Stimulated activated CD8-positive, alpha-beta memory T cell treated with anti-CD3 and anti-CD28 coated beads, Interleukin-2, amount 100 ng/mL, for 48 hours (primary cell): ENCODE measurements at places on chromosomes 1 and 21.

- DNase-seq: no peak
Observed at GRCh38 chr1:173302890-173303829, 96.0 kb upstream of the TNFSF4 start.

GRCh38 chr1:112396653-112397471, 848 bp downstream of the CTTNBP2NL start:
- no peak for DNase-seq

DNA sequence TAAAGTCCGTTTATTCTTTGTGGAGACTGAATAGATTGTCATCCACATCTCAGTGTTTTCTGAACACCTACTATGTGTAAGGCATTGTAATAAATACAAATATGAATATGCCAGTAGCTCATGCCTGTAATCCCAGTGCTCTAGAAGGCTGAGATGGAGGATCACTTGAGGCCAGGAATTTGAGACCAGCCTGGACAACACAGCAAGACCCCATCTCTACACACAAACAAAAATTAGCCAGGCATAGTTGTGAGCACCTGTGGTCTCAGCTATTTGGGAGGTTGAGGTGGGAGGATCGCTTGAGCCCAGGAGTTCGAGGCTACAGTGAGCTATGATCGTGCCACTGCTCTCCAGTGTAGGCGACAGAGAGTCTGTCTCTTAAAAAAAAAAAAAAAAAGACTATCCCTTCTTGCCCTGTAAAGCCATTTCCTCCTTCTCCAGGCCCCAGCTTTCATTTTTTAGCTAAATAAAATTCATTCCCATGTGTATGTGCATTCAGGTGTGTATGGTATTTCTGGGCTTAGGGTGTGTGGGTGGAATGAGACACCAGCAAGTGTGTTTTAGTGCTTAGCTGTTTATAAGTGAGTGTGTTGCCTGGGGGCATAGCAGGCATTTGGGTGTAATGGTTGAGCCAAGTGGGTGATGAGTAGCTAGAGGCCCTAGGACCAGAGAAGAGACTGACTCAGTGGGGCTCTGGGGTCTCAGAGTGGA, 7.8 kb downstream of the CELSR2 start:
- DNase-seq: no peak

- DNase-seq: no peak
Observed at GRCh38 chr1:67193704-67194103, 27.4 kb downstream of the IL23R start.

DNA sequence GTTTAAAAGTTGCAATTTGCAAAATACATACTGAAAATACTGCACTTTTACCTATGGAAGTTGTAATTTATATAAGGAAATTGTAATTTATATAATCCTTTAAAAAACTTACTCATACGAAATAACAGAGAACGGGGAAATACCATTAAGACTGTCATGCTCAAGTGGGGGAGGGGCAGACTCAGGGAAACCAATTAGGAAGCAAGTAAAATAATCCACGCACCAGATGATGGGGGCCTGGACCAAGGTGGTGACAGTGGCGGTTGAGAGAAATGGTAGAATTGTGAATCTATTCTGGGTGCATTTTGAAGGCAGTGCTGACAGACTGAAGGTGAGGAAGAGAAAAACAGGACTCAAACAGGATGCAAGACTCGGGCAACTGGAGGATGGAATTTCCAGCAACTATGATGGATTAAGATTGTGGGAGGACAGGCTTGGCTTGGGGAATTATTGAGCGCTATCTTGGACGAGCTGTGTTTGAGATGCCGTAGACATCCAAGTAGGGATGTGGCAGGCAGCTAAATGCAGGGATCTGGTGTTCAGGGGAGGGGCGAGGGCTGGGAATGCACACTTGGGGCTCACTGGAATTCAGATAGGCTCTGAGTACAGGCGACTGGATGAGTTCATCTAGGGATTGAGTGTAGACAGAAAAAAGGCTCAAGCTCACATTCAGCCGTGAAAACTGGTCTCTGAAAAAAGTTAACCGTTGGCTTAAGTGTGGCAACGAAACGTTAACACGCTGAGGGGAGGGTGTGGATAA, 977 bp downstream of the LCA5L start:
- DNase-seq: no peak

DNA sequence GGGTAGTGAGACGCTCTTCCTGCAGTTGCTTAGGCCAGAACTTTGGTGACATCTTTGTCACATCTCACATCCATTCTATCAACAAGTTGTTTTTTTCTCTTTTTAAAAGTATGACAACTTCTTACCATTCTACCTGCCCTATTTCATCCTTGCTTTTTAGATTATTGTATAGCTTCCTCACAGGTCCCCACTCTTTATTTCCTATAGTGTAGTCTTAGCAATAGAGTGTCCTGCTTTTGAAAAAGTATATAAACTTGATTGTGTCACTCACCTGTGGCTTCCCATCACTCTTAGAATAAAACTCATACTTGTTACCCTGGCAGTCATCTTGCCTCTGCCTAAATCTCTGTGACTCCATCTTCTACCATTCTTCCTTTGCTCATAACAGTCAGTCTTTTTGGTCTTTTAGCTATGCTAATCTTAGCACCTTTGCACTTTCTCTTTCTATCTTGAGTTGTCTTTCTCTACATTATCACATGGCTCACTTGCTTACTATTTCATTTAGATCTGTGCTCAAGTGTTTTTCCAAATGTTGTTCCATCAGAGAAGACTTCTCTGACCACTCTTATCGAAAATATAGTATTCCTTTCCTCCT, 9.5 kb downstream of the CDC73 start:
- no peak for DNase-seq

DNA sequence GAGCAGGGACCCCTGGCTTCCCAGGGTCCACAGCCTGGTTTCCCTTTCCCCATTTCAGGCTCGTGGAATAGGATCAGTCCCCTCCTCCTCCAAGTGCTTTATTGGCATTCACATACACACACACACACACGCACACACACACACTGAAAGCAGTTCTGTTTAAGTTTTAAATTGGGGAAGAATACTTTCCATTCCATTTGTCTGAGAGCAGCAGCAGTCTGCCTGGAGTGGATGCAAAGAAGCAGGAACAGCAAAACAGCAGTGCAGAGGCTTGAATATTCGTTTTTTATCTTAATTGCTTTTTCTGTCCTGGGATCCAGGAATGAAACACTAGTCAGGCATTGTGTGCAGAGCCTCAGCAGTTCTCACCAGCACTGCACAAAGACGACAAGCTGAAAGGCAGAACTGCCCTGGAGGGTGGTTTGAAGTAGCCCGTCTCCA, 7.1 kb downstream of the CYB561D1 start:
- no peak for DNase-seq
